Stimulated activated CD4-positive, alpha-beta T cell treated with anti-CD3 and anti-CD28 coated beads, Interleukin-15, amount 100 ng/mL, for 48 hours (primary cell): ENCODE measurements at places on chromosomes 7 and 10.

DNA sequence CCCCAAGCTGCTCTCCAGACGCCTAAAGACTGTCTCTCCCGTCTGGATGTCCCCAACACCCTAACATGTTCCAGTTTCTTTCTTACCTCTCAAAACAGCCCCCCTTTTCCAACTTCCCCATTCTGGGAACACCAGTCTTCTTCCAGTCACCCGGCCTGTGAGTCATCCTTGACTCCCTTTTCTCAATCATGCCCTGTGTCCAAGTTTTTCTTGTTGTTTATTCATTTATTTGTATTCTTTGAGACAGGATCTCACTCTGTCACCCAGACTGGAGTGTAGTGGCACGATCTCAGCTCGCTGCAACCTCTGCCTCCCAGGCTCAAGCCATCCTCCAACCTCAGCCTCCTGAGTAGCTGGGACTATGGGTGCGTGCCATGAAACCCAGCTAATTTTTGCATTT is 15.6 kb downstream of the SNX10 start:
- no peak for DNase-seq

GRCh38 chr10:129882291-129883010 is 81.6 kb downstream of the EBF3 start:
- DNase-seq, result no peak

DNA sequence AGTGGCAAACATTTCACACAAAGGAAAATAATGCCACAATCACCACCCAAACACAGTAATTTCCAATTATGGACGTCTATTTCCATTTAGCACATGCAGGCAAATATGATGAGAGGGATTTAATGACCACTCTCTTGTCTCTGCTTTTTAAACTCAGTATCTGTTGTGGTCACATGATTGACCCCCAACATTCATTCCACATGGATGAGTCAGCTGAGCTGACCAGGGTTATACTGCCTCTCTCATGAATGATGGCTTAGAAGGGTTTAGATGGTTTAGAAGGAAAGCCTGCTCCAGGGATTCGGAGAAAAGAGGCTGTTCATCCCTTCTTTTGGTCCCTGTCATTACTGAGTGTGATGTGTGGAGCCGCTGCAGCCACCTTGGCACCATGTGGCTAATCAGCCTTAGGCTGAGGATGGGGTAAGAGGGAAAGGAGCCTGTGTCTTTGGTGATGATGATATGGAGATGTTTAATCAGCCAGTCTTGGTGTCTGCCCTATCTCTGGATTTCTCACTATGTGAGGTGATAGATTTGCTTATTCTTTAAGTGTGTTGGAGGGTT is 38.2 kb upstream of the JAKMIP3 start:
- no peak for DNase-seq

DNA sequence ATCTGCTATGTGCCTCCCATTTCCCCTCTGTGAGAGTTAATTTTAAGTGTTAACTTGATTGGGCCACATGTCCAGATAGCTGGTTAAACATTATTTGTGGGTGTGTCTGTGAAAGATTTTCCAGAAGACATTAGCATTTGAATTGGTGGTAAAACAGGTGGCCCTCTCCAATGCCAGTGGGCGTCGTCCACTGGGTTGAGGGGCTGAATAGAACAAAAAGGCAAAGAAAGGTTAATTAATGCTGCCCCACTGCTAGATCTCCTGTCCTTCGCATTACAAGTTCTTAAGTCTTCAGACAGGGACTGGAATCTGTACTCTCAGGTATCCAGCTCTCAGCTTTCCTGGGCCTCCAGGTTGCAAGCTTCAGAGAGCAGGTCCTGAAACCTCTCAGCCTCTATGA is 1160.9 kb upstream of the LRRN3 start:
- DNase-seq, result no peak

- DNase-seq, result no peak
Observed at GRCh38 chr7:66356277-66356721, 151.2 kb downstream of the TPST1 start.

DNA sequence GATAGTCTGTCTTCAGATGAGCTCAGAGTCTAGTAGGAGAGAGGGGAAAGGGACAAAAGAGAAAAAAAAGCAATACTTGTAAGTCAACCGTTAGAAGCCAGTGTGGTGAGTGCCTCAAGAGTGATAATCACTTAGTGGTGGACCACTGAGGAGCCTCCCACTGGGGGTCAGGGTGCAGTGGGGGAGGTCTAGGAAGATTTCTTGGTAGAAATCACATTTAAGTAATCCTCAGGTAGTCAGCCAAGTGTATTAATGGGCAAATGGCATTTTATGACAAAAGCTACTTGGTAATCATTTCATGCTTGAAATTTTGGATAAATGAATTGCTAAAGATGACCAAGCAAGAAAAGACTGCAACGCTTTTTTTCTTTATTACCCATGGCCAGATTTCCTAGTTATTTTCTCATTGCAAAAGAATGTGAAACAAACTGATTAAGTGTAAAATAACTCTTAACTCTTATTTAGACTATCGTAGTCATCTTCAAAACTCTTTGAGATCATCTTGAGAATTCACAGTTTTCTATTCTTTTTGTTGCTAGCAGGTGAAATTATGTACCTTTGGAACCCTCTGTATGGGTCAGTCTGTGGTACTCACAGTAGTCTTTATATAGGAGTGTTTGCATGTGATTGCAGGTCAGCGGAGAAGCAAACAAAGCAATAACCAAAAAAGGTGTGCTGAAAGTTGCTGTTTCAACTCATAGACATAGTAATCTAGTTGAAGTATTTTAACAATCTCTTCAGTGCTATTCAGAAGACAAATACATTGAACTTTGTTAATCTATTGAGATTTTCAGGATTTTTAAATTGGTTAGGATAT is 63.9 kb downstream of the PPP1R9A start:
- no peak for DNase-seq

DNA sequence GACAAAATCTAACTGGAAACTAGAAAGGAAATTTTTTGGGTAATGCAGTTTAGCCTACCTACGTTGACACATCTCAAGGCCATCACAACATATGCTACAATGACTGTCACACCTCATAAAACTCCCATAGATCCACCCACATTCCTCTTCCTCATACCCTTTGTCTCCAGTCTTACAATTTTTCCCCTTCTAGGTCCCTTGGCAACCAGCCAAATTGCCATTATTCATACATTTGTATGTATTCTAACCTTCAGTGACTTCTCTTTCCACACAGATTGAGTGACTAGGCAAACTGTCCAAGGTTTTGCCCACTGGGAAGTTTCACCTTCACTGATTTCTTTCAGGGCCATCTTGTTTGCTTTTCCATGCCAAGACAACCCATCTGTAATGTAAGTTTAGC is 100.5 kb upstream of the TPK1 start:
- DNase-seq, result no peak

DNA sequence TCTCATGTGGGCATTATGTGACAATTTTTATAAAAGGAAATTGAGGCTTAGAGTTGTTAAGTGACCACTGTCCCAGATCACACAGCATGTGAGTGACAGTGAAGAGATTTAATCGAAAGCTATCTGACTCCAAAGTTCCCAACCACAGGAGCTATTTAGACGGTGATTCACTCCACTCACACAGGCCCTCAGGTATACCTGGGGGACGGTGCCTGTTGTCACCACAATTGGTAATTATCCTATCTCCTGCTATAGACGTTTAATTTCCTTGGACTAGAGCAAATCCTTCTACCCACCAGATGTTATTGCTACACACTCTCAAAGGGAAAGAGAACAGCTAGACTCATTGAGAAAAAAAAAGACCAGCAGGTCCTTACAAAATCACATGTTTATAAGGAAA is 145.5 kb downstream of the KLF6 start:
- no peak for DNase-seq

- no peak for DNase-seq
Observed at GRCh38 chr10:10294881-10295529, 722.7 kb upstream of the CELF2 start.

DNA sequence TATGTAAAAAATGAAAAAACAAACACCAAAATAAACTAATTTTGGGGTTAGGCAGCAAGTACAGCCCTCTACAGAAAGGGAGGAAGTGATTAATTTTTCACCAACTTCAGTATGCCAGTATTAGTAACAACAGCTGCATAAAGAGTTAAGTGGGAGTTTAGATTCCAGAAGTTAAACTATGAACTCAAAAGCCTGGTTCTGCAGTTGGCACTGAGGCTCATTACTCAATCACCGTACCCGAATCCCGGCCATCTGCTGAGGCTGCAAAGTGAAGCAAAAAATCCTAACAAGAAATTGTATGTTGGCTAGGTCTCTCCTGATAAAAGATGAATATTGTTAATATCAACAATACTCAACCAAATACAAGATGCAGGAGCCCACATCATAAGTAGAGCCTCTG is 4.0 kb downstream of the NUDT5 start:
- DNase-seq, result no peak

- DNase-seq, result no peak
Observed at GRCh38 chr10:47286591-47287315, 13.2 kb upstream of the GDF10 start.

DNA sequence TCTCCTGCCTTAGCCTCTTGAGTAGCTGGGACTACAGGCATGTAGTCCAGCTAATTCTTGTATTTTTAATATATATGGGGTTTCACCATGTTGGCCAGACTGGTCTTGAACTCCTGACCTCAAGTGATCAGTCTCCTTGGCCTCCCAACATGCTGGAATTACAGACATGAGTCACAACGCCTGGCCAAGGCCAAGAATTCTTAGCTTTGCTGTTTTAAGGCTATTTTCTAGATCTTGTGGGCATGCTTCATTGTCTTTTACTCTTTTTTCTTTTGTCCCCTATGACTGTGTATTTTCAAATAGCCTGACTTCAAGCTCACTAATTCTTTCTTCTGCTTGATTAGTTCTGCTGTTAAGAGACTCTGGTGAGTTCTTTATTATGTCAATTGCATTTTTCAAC is 56.4 kb upstream of the TAS2R16 start:
- no peak for DNase-seq

DNA sequence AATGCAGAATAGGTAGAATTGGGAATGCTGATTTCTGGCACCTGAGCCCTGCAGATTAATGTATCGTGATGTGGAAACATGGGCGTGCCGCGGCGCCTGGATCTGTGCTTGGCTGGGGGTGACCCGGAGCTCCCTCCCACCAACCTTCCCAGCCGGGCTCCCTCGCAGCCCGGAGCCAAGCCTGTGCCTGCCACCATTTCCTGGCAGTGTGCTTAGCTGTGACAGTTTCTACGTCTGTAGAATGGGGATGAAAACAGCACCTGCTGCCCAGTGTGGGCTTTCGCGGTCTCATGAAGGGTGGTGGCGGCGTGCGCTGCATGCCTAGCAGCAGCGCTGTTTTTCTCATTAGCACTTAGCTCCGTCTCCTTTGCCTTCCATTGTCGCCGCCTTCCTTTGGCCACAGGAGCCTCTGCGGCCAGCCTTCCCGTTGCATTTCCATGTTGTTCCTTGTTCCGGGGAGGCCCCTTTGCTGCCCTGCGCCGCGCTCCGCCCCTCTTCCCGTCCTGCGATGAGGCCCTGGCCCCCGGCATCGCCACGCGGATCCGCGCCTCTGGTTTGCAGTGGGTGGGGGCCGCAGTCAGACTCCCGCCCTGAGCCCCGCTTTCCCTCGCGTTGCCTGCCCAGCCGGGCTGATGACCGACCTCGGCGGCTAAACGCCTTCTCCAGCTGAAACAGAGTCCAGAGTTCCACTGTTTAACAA is 84.2 kb downstream of the CUL1 start:
- DNase-seq, result no peak

DNA sequence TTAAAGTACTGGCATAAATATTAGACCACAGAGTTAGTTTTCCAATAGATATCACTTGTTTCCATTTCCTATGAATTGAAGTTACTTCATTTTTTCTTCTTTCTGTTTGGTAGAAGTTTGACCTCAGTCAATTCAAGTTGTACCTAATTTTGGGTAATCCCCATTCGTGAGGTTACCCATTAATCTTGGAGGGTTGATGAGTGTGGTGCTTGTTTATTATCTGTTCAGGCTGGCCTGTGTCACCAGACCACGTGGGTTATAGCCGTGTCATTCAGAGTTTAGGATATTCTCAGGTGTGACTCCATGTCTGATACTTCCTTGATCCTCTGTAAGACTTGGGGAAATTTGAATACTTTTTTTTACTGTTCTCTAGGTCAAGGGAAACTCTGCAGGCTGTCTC is 133.9 kb upstream of the TPK1 start:
- no peak for DNase-seq

DNA sequence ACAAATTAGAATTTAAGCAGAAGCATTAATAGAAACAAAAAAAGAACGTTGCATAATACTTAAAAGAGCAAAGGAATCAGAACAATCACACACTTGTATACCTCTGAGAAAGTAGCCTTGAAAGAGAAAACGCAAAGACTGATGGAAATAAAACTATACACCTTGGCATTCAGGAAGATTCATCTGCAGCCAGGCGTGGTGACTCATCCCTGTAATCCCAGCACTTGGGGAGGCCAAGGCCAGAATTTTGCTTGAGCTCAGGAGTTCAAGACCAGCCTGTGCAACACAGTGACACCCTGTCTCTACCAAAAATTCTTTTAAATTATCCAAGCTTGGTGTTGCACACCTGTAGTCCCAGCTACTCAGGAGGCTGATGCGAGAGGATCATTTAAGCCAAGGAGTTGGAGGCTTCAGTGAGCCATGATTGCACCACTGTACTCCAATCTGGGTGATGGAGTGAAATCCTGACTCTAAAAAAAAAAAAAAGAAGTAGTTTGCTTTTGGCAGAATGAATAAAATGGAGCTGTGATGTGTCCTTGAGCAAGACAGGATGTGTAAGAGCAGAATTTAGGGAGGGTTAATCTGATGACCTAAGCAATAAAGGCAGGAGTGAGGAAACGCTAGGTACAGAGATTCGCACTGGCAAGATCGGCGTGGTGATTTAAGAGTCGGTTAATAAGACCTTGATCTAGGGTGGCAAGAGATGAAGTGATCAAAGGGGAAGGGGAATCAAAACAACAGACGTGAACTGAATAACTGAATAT is 75.8 kb upstream of the NRP1 start:
- DNase-seq, result no peak

GRCh38 chr7:116577320-116577871 is 52.6 kb downstream of the CAV1 start:
- no peak for DNase-seq

- no peak for DNase-seq
Observed at GRCh38 chr7:140050100-140050499, 12.7 kb downstream of the PARP12 start.

DNA sequence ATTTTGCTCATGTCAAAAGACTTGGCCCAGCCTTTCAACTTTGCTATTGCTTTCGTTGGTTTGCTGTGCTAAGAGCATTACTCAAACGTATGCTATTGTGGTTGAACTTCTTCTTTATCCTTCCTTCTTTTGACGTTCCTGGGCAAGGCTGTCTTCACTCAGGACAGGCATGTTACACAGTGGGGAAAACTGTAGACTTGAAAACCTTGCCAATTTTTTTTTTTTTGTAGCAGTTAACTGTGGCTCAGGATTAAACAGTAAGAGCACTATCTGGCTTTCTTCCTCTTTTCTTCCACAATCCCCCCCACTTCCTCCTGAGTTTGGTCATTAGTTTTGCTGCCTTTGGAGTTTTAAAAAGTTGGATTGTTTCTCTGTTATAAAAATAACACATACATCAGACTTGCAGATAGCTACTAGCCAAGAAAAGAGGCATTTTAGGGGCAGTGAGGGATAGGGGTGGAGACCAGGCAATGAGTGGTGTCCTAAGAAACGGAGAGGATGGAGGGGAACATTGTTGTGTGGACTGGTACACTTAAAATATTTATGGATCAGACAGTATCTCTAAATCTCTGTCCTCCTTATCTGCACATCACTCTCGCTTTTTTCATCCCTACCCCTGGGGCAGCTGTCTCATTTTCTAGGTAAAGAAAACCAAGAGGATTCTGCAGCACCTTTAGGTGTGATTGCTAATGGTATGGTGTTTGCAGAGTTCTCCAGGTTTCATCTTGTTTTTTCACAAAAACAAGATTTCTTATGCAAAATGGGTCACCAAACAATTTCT is 181.7 kb downstream of the LRMDA start:
- DNase-seq, result no peak
